ENCODE measurements at places on chromosomes 13 and 19.

DNA sequence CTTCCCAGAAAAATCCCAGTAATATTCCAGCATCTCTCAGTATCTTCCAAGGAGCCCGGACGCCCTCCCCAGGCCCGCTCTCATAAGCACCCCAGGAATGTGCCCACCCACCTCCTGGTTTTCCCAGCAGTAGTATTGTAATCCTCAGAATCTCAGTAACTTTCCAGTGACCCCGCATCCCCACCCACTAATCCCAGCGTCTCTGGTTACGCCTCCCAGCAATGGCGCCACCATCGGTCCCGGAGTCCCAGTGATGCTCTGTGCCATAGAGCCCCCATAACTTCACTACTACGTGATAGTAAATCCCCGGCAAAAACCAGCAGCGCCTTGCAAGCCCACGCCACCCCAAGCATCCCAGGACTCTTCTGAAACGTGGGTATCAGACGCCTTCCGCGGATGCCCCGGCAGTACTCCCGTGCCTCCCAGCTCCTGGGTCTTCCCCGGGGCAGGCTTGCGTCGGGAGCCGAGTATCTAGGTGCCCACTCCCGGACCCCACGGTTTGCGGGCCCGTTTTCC is 928 bp upstream of the PNPLA6 start:
- no peak for DNase-seq

- DNase-seq = no peak
These were observed 737 bp upstream of the ZNF181 start for GRCh38 chr19:34733266-34733745.

- DNase-seq = peak; percentile 71
These were observed at the start of gene ZNF763 for GRCh38 chr19:11964858-11965645. ZNF763 (plus strand) TSS chr19:11965040; CDS start chr19:11965209, 169 bp downstream.

DNA sequence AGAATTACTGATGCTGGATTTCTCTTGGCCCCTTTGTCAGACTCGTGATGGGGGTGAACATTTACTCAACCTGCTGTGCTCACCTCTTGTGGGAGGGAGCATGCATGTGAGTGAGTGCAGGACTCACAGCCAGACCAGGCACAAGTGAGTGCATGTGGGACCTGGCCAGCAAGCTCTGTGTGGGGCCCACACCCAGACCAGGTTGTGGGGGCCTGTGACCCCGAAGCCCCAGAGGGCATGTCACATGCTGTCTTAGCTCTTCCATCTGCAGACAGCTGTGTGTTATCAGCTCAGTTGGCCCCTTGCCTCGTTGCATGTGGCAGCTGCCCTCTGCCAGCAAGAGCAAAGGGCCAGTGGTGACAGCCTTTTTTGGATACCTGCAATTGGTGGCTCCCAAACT is 614.4 kb downstream of the GPC5 start:
- DNase-seq = no peak

GRCh38 chr13:102703726-102704035 is 8.8 kb upstream of the METTL21C start:
- DNase-seq = no peak

Data from stimulated activated CD8-positive, alpha-beta memory T cell treated with anti-CD3 and anti-CD28 coated beads, Interleukin-4, amount 100 ng/mL, for 4 hours (primary cell).